Ascending aorta (tissue), 2 donors: ENCODE measurements at places on chromosomes 5 and 9. TPM values are rescaled to one million over a fixed set of nuclear protein-coding genes. Genes with fewer than 3 reads are reported as not detected.
A peak's percentile ranks its signal among the peaks of the same experiment; 100 is the strongest.

DNA sequence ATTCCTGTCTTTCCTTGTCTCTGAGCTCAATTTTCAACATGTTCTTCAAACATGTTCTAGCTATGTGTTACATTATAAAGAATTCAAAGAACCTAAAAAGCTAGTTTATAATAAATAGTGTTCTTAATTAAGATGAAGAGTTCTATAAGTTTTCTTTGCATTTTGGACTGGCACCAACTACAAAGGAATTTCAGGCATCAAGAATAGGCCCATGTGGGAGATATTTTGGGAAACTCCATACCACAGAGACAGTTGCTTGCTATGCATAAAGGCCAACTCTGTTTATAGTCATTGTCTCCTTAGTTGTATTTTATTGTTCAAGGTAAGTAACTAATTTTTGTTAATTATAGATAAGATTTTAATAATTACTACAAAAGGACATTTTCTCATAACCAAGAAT is 4.5 kb downstream of the SLF1 start:
- DNase-seq = no peak

DNA sequence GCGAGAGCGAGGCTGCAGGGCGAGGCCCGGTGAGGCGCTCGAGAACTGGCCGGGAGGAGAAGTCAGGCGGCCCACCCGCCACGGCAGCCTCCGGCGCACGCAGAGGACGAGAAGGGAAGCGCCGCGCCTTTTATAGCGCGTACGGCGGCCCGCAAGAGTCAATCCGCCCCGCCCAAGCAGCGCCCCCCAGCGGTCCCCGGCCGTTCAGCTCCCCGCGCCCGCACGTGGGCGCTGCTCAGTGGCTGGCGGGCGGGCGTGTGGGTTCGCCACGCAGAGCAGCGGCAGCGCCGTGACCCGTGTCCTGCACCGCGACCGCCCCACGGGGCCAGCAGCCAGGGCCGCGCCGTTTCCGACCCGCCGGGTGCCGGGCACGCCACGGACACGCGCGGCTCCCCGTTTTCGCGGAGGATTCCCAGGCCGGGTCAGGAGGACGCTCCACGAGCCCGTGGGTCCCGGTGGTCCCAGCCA is 14.6 kb downstream of the LCN10 start:
- peak; percentile 91 for DNase-seq

GRCh38 chr5:20605732-20606525 is 617.9 kb upstream of the CDH18 start:
- no peak for DNase-seq

DNAJC21 gene
- 30.5 TPM for total RNA-seq

DNA sequence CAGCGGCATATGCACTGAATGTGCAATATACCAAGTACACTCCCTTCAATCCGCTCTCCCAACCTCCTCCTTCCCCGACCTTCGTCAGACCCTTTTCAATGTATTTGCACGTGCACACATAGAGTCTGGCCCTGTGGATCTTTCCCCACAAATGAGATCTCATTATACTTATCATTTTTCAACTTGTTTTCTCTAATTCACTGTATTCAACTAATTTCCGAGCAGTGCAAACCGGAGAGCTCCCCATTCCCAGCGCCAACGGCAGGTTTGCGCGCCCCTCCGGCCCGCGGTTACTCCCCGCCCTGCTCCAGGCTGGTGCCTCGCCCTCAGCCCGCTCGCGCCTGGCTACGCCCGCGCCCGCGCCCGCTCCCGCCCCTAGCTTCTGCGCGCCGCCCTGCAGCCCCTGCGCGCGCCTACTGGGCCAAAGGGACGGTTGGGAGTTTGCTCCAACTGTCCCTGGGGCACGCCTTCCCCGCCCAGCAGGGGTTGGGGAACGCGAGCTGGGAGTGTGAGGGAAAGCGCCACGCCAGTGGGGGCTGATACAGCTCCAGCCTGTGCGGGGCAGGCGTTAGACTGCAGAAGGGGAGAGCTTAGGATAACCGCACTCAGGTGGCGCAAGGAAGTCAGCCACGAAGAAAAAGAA is 3.3 kb upstream of the CDC20B start:
- no peak for DNase-seq

DNA sequence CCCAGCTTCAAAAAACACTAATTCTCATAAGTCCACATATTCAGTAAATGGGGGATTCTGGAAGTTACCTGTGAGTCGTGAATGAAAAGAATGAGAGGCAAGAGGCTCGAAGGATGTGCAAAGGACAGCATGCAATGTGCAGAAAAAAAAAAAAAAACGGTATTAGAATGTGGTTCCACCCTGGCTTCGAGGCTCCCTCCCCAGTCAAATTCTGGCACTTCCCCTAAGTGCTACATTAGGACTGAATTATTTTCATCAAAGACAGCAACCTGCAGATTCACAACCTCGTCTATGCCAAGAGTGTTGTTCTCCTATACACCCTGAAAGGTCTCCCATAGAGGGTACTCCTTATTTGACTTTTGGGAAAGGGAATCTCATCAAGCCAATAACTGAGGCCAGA is 16.5 kb downstream of the CAPSL start:
- no peak for DNase-seq
